ENCODE measurements at places on chromosomes 16 and 17.

DNA sequence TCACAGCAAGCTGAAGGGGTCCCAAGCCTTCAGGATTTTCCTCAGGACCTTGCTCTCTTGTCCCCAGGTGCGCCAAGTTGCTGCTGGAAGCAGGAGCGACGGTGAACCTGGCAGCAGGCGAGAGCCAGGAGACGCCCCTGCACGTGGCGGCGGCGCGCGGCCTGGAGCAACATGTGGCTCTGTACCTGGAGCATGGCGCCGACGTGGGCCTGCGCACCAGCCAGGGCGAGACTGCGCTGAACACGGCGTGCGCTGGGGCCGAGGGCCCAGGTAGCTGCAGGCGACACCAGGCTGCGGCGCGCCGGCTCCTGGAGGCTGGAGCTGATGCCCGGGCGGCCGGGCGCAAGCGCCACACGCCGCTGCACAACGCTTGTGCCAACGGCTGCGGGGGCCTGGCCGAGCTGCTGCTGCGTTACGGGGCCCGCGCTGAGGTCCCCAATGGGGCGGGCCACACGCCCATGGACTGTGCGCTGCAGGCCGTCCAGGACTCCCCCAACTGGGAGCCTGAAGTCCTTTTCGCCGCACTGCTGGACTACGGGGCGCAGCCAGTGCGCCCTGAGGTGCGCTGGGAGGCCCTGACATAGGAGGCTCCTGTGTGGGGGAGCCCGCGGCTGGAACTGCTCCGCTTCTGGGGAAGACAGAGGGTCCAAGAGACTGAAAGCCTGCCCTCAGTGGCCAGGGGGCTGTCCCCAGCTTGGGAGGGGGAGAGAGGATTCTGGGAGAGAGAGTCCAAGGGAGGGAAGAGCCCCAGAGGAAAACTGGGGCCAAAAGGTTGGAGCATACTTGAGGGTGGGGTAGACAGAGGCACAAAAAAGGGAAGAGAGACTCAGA, 6.4 kb downstream of the ASB16 start:
- no peak for DNase-seq

GRCh38 chr17:47279062-47279801, 25.6 kb downstream of the ITGB3 start:
- DNase-seq: peak; percentile 99

GRCh38 chr16:58789351-58789750, 55.2 kb upstream of the GOT2 start:
- DNase-seq: no peak

DNA sequence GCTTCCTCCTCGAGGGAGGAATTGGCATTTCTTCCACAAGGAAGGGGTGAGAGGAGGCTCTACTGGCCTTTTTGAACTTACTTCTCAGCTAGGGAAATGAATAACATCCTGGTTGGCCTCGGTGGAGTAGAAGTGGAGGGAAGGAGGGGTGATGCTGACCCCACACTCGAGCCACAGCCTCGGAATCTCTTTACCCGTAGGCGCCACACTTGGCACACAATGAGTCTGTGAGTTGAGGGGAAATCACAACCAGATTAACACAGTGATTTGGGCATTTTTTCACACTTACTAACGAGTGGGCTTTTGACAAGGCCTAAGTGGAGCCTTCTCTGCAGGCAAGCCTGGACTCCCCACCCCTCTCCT, 47.3 kb upstream of the TBX2 start:
- peak; percentile 24 for DNase-seq

- peak; percentile 95 for DNase-seq
Measured at GRCh38 chr17:81405411-81405872, 10.2 kb downstream of the BAHCC1 start.

- DNase-seq: no peak
Measured at GRCh38 chr17:43574348-43574747, 28.2 kb upstream of the ETV4 start.

GRCh38 chr17:78108726-78109488, 19.6 kb downstream of the TMC6 start:
- DNase-seq: no peak

- peak; percentile 91 for DNase-seq
Measured at GRCh38 chr17:57881143-57881542, 31.3 kb upstream of the MRPS23 start.

GRCh38 chr17:75315541-75316243, 26.5 kb upstream of the SLC25A19 start:
- DNase-seq: no peak

- DNase-seq: no peak
Measured at GRCh38 chr16:68907781-68908181, 64.5 kb downstream of the TANGO6 start.

- peak; percentile 47 for DNase-seq
Measured at GRCh38 chr17:60863892-60864707, 186.4 kb downstream of the BCAS3 start.

GRCh38 chr17:49370971-49371834, 9.2 kb upstream of the ZNF652 start:
- no peak for DNase-seq

GRCh38 chr16:84629580-84629979, 11.7 kb upstream of the COTL1 start:
- no peak for DNase-seq

DNA sequence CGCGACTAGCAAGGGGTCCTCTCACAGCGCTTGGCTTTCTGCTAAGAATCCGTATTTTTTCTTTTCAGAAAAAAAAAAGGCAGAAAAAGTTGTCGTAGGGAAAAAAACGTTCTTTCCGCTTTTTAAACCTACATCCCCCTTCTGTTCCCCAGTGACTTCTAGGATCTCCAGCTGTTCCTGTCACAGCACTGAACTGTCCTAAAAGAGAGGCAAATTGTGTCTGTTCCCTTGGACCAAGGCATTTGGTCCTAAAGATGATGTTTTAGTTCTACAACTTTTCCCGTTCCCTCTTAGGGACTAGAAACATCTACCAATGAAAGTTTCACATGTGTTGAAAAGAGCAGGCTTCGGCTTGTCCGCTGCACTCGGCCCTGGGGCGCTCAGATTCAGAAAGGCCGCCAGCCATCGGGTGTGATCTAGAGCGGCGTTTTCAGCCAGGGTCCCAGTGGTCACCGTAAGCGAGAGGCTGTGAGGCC, 100.7 kb upstream of the CHMP6 start:
- DNase-seq: no peak

GRCh38 chr17:4870855-4871254, 28.5 kb upstream of the C17orf107 start:
- no peak for DNase-seq

- no peak for DNase-seq
Measured at GRCh38 chr16:47712276-47713224, 251.4 kb downstream of the PHKB start.

DNA sequence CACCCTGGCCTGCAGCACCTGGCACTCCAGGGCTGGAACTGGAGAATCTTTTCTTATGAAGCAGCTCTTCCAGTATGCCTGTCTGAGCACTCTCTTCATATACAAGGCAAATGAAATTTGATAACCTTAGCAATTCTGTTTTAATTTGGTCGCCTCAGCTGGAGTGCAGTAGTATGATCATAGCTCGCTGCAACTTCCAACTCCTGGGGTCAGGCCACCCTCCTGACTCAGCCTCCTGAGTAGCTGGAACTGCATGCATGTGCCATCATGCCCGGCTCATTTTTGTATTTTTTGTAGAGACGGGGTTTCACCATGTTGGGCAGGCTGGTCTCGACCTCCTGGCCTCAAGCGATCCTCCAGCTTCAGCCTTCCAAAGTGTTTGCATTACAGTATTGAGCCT, 140.8 kb upstream of the CHMP6 start:
- DNase-seq: no peak

DNA sequence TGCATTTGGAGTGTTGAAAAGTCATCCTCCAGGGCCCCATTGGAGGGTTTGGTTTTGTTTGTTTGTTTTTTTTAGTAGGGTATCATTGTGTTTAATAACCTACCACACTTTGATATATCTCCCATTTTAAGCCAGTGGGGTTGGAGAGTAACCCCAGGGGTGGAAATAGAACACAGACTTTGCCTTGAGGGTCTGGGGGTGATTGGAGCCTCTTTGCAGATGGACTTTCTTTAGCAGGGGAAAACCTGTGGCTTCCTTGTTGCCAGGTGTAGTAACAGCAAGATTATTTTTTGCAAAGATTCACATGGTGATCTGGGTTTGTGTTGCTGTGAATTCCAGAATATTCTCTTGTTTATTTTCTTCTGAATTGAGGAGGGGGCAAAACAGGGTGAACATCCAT, 1.5 kb downstream of the ABCC1 start:
- no peak for DNase-seq

- DNase-seq: no peak
Measured at GRCh38 chr17:8068736-8069586, 18.6 kb downstream of the ALOX12B start.

DNA sequence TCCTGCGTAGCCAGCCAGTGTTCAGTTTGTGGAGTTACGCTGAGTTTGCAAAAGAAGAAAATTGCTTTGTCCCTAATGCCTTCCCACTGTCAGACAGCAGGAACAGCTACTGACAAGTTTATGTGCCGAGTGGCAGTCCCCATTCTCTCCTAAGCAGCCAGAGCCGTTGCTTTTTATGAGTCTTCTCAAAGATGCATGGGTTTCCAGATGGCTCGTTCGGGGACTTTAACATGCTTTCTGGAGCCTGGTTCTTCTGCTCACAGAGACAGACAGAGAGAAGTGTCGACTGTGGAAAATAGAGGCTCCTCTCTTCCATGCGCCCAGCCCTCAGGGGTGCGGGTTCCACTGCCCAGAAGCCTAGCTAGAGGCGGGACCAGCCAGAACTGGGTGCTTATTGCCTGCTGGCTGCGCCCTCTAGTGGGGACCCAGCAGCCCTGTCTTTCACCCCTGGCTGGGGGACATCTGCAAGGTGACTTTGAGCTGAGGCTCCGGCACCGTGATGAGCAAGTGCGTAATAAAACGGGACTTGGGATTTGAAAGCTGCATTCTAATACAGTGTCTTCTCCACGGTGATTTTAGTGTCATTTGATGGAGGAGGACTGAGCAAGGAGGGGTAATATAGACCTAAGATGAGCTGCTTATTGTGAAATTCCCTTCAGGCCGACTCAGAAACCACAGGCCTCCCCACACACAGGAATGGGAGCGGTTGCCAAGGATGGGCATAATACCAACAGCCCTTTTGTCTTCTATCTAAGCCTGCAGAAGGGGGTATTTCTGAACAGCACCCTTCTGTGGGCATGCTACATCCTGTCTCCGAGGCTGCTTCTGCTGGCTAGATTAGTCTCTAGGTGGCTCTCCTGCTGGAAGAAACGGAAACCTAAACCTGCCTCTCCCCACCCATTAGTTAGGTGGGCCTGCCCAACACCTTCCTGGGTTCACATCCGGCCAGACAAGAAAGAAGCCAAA, 73.1 kb downstream of the CCDC182 start:
- DNase-seq: peak; percentile 61

- DNase-seq: no peak
Measured at GRCh38 chr17:14582996-14583395, 282.1 kb downstream of the HS3ST3B1 start.

GRCh38 chr17:77003699-77004098, 135.5 kb downstream of the MGAT5B start:
- DNase-seq: no peak

DNA sequence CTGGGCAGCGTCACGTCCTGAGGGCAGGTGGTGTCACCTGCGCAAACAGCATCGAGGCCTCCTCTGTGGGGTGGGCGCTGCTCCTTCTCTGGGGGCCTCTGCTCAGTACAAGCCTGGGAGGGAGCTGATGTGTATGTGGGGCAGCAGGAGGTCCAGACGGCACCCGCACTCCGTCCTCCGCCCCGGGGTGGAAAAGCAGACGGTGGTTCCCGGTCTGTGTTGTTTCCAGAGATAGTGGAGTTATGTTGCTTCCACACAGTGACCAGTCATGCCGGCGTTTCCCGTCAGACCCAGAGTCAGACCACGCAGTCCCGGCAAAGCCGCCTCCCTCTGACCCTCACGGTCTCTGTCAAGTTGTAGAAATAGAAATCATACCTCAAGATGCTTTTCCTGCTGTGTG, 13.7 kb upstream of the RPL13 start:
- no peak for DNase-seq

- DNase-seq: no peak
Measured at GRCh38 chr16:88685156-88686061, 898 bp downstream of the SNAI3 start.

DNA sequence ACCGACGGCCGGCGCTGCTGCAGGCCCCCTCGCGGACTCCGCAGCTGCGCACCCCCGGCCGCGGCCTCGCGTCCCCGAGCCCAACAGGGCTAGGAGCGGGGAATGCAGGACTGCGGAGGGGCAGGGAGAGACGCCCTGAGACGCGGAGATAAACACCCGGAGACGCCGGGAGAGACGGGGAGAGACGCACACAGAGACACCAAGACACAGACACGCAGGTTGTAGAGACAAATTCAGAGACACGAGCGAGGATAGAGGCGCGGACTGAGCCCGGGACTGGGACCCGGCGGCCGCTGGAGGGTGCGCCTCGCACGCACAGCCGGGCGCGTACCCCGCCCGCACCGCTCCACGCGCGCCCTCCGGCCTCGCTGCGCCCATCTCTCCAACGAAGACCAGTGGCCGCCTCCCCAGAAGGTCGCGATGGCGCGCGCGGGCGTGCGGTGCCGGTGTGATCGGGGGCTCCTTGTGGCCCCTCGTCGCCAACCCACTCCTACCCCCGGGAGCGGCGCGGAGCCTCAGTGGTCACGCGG, 902 bp downstream of the STAC2 start:
- DNase-seq: no peak

DNA sequence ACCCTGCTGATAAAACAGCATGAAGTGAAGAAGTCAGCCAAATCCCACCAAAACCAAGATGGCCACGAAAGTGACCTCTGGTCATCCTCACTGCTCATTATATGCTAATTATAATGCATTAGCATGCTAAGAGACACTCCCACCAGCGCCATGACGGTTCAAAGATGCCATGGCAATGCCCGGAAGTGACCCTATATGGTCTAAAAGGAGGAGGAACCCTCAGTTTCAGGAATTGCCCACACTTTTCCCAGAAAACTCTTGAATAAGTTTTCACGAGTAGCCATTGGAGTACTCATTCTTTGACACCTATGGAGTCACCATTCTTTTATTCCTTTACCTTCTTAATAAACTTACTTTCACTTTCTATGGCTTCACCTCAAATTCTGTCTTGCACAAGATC, 44.3 kb downstream of the GSG1L start:
- DNase-seq: no peak

DNA sequence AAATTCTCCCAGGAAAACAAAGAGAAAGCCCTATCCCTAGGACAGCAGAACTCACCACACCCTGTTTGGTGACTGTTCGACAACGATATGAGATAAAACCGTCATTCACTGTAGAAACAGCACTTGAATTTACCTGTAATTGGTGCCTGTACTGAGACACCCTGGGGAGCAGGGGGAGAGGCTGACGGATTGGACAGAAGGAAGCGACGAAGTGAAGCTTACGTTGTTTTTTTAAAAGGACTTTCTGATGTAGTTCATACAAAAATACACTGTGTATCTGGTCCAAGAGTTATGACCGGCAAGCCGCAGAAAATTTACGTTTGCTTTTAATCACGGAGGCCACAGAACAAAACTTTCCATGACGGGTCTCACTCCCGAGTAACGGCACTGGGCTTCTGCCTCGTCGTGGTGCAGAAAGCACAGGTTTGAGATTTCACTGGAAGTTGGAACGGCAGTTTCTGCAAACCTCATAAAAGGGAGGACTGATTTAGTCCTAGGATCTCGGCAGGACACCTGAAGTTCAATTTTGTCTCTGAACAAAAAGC, 9.7 kb downstream of the NXN start:
- peak; percentile 42 for DNase-seq

- peak; percentile 22 for DNase-seq
Measured at GRCh38 chr16:22813948-22814710, at the start of gene HS3ST2. Gene HS3ST2 (plus strand): TSS chr16:22814162. CDS start chr16:22814611, 449 bp downstream.
